ENCODE measurements at places on chromosomes 5 and 9.

GRCh38 chr5:176161431-176161830 is 76.8 kb upstream of the SIMC1 start:
- DNase-seq: no peak

- DNase-seq: no peak
Observed at GRCh38 chr5:171997011-171997410, 9.4 kb downstream of the FBXW11 start.

DNA sequence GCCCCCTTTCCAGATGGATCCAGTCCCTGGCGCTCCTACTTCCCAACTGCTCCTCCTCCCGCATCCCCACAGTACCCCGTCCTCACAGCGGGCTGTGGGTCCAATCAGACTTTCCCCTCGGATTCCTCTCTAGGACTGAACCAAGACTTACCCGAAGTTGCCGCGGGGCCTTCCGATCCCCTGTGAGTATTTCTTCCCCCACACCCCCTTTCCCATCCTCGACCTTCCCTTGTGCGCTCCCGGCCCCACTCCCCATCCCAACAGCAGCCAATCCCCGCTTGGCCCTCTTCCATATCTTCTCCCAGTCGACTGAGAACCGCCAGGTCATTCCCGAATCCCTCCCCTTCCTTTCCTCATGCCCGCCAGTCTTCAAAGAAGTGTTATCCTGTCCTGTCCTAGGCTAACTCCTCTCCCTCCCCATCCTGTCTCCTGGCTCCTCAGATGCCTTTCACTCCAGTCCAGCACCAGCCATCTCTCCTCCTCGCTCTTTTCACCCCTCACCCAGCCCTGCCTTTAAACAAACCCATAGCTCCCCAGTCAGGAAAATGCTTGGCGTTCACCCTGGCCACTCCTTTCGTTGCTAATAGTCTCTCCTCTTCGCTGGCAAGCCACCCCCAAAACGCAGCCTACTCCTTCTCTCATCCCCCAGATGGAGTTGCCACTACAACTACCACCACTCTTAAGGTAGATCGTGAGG is 646 bp downstream of the SWI5 start:
- DNase-seq: no peak

DNA sequence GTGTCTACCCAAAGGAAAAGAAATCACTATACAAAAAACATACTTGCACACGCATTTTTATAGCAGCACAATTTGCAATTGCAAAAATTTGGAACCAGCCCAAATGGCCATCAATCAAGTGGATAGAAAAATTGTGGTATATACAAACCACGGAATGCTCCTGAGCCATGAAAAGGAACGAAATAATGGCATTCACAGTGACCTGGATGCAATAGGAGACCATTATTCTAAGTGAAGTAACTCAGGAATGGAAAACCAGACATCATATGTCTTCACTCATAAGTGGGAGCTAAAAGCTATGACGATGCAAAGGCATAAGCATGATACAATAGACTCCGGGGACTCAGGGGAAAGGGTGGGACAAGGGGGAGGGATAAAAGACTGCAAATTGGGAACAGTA is 78.4 kb downstream of the ENC1 start:
- DNase-seq: no peak

GRCh38 chr5:148909766-148910165 is 83.4 kb downstream of the ADRB2 start:
- no peak for DNase-seq

- DNase-seq: no peak
Observed at GRCh38 chr9:107215381-107215780, 67.7 kb upstream of the RAD23B start.

- no peak for DNase-seq
Observed at GRCh38 chr5:1809416-1810035, 8.3 kb downstream of the NDUFS6 start.

DNA sequence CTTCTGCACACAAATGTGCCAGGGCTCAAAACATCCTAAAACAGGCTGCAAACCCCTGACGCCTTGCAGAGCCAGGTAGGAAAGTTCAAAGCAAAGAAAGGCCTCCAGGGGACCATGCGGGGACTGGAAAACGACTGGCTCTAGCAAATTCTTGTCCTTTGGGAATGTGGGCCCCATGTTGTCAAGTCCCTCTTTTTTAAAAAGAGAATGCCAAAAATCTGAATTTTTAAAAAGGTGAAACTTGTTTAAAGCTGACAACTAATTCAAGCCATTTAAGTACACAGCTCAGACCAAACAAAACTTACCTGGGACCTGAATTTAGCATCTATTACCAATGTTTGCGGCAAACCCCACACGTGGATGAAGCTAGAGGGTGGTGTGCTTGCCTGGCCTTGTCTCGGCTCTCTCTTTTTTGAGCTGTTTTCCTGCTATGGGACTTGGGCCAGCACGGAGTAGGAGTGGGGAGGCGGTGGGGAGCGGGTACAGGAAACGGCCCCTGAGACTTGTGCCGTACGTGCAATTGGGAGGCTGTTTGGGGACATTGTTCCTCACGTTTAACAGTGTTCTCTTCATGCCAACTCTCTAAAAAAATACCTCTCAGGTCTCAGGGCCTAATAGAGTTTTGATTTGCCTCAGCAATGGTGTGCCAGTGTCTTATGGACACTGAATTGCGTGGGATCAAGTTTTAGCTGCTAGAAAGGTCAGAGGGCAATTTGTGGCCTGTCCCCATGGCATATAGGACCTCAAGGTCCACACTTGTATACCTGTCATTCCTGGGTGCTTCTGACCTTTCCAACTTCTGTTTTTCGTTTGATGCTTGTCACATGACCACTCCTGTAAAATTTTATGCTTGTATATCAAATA is 15.1 kb upstream of the PHF19 start:
- DNase-seq: no peak

- no peak for DNase-seq
Observed at GRCh38 chr9:99285965-99286364, 63.9 kb downstream of the SEC61B start.

GRCh38 chr5:157471709-157472108 is 11.7 kb downstream of the NIPAL4 start:
- no peak for DNase-seq

GRCh38 chr5:7246287-7246686 is 149.7 kb upstream of the ADCY2 start:
- no peak for DNase-seq
